GM03348 (cell line): ENCODE measurements at places on chromosomes 2 and 18.

- no peak for DNase-seq
Observed at GRCh38 chr2:205771031-205771430, 88.7 kb downstream of the NRP2 start.

DNA sequence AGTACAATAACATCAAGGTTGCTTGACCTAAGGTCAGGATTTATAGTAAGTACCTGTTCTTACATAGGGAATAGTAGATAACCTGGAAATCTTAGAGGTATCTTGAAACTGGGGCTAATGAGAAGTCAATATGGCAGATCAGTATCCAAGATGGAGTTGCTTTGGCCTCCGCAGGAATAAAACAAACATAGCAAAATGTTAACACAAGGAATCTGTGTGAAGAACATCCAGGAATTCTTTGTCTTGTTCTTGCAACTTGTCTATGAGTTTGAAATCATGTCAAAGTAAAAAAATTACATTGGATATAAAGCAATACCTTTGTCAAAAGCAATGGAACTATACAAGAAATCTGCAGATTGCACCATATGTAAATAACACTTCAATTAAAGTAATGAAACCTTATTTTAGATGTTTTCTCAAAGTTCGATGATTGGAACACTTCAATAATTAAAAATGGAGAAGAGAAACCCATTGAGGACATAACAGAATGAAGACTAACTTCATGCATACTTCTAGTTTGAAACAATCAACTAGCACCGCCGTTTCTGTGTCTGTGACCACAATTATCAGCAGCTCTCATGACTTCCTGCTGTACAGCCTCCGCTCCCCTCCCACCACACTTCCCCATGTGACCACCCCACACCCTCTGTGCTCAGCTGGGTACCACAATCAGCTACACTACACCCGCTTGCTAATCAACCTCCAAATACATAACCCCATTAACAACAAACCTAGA is 27.6 kb downstream of the C2orf76 start:
- DNase-seq: no peak

DNA sequence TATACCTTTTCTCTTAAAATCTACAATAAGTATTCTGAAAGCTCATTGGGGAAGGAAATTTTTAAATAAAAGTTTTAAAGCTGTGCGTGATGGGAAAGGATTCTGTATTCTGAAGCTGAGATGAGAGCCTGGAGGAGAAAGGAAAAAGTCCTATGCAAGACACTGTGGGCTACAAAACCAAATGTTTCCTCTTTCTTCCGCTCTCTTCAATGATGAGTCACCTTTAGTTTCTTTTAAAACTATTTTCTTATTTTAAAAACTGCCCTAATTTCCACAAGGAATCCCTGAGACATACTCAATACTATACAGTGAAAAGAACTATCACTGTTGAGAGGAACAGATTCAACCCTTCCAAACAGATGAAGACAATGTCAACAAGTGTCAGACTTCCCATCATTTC is 87.4 kb downstream of the INO80D start:
- no peak for DNase-seq

DNA sequence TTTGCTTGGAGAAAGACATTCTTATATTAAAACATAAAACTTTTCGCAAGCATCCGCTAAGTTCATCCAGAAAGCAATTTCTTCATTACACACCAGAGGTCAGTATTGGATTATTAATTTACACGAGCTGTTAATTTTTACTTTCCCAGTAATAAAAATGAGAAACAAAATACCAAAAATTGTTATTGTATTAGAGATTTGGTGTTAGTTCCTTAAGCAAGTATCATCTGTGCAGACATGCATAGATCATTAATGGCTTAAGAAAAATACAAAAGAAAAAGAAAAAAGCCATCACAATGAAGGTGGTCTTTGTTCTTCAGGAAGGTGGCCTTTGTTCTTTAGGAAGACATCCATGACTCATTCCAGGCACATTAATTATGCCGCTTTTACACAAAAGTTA is 53.6 kb upstream of the HNMT start:
- peak; percentile 34 for DNase-seq

GRCh38 chr2:191797500-191797899 is 49.4 kb downstream of the CAVIN2 start:
- no peak for DNase-seq

- DNase-seq: no peak
Observed at GRCh38 chr18:49070552-49070951, 119.8 kb upstream of the SMAD7 start.

DNA sequence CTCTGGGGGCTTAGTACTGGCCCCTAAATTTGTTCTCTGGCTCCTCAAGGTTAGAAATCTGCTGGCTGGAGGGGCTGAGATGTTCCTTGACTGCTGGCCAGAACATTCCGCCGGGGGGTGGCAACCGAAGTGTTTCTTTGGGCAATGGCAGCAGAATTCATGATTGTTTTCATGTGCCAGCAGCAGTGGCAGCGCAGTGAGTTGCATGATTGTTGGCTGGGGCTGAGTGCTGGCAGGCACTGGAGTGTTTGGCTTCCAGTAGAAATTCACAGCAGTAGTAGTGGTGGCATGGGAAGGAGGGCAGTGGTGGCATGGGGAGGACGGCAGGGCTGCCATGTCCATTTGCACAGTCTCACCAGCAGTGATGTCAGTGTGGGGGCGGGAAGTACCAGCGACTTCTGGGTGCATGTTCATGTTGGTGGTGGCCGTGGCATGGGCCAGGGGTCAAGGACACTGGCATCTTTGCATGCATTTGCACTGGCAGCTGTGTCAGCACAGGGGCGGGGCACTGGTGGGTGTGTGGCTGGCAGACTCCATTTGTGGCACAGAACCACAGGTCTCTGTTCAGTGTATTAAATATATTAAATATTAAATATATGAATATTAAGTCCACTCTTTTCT is 130.6 kb upstream of the CDH7 start:
- DNase-seq: no peak

- DNase-seq: peak; percentile 51
Observed at GRCh38 chr2:133986081-133986837, 267.6 kb upstream of the MGAT5 start.

GRCh38 chr2:187497858-187498463 is 49.9 kb upstream of the CALCRL start:
- peak; percentile 9 for DNase-seq

- DNase-seq: peak; percentile 29
Observed at GRCh38 chr18:29147944-29148343, 971.0 kb upstream of the CDH2 start.

DNA sequence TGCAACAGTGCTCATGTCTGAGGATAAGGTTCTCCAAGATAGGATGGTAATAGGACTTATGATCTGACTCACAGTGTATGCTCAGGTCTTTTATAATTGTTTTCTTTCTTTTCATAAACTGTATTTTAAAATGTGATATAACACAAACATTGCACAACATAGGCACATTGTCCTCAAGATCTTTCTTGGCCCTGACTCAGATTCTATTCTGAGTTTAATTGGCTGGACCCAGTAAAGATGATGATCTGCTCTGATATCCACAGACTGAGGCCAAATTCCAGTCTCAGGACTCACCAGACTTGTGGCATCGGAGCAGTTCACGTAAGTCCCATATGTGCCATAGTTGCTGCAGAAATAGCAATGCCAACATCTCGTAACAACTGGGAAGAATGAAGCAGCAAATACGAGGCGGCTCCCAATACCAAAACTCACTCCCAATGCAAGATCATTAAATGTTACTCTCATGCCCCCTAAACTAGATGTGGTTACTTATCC is 448.9 kb upstream of the SLC14A2 start:
- peak; percentile 75 for DNase-seq

DNA sequence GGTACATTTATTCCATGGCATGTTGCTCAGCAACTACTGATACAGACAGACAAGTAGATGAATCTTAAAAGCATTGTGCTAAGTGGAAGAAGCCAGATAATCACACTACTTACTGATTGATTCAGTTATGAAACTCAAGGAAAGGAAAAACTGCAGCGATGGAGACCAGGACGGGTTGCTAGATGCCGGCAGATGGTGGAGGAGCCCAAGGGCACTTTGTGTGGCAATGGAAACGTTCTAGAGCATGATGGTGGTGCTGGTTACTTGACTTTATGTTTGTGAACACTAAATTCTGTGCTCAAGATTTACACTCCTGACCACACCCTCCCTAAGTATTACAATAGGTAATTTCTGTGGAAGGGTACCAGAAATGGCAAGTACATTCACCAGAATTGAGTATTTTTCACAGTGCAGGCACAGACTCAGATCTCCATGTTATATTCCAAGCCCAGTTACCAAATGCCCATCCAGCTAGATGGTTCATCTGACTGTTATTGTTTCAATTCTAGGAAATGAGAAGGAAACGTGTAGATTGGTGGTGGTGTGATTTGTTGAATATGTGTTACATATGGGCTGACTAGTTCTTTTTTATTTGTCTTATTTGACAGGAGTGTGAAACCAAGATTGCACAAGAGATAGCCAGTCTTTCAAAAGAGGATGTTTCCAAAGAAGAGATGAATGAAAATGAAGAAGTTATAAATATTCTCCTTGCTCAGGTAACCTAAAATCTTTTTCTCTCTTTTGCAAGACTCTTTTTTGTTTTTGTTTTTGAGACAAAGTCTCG is 55.1 kb downstream of the RALBP1 start:
- no peak for DNase-seq

- no peak for DNase-seq
Observed at GRCh38 chr2:64928813-64929212, 60.4 kb upstream of the SLC1A4 start.

DNA sequence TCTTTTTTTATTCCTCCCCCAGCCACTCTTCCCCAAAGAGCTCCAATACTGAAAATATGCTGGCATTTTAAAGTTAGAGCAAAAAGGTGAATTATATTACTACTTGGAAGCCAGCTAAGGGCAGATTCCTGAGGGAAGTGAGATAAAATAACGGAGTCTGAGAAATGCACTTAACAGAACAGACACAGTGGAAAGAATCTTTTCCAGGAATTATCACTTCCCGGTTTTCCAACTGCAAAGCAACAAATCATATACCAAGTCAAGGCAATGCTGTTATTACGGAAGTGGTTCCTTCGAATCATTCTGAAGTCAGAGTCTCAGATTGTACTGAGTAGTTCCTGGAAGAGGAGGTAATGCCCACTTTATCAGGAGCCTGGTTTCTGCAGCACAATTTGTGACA is 435.0 kb upstream of the SPRED2 start:
- no peak for DNase-seq
